ENCODE measurements at places on chromosomes 16 and 17.

GRCh38 chr17:2253362-2253761 lies 50.2 kb downstream of the SMG6 start:
- DNase-seq, result no peak

- no peak for DNase-seq
Observed at GRCh38 chr17:77507111-77507885, 366.5 kb downstream of the SEC14L1 start.

DNA sequence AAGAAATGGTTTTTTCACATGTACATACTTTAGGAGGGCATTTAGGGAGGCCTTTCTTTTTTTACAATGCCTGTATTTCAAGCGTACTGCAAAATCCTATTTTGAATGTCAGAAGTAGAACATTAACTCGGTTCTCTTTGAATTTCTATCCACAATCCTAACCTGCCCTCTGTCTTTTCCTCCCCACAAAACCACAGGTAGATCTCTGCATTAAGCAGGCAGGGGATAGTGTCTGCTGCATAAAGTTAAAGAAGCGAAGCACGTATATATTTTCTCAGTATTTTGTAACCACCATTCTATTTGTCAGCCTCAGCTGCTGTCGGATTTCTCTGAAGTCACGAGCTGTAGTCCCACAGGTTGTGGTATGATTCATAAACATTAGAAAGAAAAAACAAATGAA lies 137.5 kb downstream of the SHISA6 start:
- no peak for DNase-seq

DNA sequence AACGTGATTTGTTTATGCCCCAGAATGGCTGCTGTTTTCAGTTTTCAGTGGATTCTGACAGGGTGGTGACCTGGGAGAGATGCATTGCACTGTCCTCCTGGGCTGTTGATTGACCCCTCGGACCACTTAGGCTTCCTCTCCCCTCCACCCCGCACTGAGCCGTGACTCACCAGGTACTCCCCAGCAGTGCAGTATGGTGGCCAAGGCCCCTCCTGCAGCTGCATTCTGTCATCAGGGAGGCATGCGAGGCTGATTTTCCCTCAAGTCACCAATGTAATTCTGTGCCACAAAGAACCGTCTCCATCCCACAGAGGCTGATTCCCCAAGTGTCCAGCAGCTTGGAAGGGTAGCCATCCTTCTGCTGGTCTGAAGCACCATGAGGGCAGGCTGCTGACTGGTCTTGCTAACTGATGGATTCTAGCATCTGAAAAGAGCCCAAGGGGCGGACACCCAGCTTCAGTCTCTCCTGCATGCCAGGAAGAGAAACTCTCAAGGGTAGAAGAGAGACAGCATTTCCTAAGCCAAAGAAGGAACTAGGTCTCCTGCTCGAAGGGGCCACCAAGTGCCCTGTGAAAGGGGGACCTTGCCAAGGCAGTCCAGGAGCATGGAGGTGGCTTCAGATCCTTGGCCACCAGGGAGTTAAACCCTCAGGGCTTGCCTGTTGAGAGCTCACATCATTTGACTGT lies 148.1 kb downstream of the SOCS1 start:
- no peak for DNase-seq

DNA sequence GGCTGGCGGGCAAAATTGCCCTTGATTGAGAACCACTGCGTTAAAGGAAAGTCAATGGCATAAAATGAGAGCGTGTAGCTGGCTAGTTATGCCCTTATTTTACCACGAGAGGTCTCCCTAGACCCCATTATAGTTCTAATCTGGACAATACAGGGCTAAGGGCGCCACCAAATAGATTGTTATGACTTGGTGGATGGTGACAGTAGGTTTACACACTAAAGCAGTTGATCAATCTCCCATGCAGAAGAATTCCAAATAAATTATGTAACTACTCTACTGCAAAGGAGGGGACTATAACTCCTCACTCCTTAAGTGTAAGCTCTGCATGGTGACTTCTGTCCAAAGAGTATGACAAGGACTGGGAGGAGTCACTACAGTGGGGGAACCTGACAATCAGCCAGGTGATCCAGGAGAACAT lies 20.4 kb upstream of the YPEL2 start:
- DNase-seq, result peak; percentile 10

- DNase-seq, result no peak
Observed at GRCh38 chr16:1147027-1147426, 5.9 kb upstream of the CACNA1H start.

- DNase-seq, result no peak
Observed at GRCh38 chr17:30196504-30196903, 39.0 kb downstream of the SLC6A4 start.

- DNase-seq, result no peak
Observed at GRCh38 chr16:4507588-4508345, 30.8 kb downstream of the CDIP1 start.

- DNase-seq, result peak; percentile 11
Observed at GRCh38 chr16:4682616-4683254, 10.6 kb upstream of the NUDT16L1 start.

DNA sequence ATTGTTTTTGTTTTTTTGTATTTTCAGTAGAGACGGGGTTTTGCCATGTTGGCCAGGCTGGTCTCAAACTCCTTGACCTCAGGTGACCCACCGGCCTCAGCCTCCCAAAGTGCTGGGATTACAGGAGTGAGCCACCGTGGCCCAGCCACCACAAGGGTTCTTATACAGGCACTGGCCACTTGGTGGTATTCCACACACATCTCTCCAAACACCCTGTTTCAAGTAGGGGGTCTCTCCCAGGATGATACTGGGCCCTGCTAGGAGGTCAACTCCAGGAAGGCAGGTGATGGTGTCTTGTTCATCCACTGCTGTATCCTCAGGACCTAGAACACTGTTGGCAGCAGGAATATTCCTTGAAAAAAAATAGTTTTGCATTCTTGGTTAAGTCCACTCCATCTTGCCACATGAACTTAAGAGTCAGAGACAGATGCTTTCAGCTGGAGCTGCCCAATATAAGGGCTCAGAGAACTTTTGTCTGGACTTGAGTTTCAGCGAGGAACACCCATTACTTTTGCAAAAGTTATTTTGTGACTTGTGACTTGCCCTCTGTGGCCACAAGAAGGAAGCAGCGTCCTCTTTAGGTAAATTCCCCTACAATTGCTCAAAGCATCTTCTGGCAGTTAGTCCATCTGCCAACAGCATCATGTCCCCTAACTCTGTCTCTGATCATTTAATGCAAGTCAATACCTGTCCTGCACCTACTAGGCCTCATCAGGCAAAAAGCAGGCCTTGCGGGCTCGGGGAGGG lies 7.4 kb upstream of the EEF2K start:
- DNase-seq, result no peak

DNA sequence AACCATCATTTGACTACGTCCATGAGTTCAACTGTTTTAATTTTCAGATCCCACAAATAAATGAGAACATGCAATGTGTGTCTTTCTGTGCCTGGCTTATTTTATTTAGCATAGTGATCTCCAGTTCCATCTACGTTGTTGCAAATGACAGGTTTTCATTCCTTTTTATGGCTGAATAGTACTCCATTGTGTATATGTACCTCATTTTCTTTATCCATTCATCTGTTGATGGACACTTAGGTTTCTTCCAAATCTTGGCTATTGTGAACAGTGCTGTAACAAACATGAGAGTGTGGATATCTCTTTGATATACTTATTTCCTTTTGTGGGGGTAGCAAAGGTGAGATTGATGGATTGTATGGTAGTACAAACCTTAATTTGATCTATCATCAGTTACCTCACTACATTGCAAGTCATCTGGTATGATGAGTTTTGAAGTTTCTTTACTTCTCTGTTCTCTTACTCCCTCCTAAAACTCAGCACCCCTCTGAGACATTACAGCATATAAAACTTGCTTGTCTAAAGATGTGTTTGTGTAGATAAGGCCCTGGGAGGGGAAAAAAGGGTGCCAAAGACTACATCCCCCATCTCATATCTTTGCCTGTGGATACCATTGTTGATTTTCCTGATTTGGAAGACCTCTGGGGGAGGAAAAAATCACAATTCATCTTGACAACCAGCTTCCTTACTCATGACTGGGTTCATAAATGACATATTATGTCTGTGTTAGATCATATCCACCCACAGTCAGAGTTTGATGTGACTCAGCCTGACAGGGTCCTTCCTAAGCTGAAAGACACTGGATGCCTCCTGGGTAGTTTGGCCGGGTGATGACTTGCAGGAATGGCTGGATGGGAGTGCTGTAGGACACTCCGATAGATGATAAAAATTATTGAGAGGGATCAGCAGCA lies 47.6 kb downstream of the ABCA9 start:
- no peak for DNase-seq

- DNase-seq, result peak; percentile 8
Observed at GRCh38 chr16:48384520-48385252, 527 bp downstream of the SIAH1 start.

DNA sequence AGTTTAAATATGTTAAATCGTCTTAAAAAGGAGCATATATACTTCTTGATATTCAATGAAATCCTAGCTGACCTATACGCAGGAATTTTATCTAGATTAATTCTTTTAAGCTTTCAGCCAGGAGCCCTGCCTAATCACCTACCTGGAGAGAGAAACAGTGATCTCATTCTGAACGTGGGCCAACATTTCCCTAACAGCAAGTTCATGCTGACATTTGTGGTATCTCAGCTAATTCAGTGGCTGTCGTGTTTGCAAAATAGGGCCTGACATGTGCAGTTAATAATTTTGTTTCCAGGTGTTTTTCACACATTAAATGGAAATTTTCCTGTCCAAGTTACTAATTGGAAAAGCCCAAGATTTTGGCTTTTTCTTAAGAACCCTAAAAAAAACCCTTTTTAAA lies 17.4 kb downstream of the KRT24 start:
- no peak for DNase-seq

- DNase-seq, result no peak
Observed at GRCh38 chr17:43051969-43052368, 26.9 kb downstream of the RND2 start.

- DNase-seq, result no peak
Observed at GRCh38 chr17:71107136-71107535, 937.8 kb downstream of the KCNJ2 start.

DNA sequence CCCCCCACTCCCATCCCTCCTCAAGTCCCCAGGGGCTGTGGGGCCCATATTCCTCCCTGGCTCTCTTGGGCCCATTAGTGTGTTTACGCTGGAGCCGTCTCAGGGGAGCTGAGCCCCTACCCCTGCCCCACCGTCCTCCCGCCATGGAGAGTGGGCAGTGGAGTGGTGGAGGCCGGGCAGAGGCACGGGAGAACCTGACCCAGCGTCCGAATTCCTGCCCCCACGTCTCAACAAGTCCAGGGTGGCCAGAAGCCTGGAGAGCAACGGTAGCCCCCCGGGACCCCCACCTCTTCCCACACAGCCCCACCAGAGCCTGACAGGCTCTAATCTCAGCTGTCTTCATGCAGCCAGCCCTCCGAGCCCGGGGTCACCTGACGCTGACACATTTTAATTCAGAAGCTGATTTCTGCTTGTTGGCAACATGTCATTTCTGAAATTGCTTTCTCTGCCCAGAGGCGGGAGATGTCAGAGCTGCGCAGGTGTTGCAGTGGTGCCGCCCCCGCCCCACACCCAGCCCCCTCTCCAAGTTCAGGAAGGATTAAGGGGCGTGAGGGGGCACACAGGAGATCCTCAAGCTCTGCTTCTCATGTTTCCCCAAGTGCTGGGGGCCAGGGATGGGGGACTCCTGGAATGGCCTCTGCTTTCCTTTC lies 32.6 kb downstream of the WNT9B start:
- no peak for DNase-seq

DNA sequence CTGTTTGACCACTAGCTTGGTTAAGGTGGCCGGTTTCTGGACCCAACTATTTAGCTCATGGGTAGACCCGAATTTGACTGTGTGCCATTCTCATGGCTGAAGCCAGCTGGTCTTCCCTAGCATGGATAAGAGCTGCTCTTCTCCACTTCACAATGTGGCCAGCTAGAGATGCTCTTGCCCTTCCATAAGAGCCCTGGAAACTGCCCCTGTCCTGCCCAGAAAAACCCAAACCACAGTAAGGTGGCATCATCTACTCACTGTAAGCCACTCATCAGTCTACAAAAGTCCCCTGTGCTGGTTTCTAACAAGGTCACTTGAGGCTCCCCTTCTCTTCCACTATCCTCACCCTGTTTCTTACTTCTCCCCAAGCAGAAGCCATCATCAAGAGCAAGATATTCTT lies 165.1 kb downstream of the HS3ST2 start:
- no peak for DNase-seq

- no peak for DNase-seq
Observed at GRCh38 chr16:935684-936083, 35.1 kb downstream of the LMF1 start.

GRCh38 chr16:78574571-78574970 lies 475.1 kb downstream of the WWOX start:
- no peak for DNase-seq

DNA sequence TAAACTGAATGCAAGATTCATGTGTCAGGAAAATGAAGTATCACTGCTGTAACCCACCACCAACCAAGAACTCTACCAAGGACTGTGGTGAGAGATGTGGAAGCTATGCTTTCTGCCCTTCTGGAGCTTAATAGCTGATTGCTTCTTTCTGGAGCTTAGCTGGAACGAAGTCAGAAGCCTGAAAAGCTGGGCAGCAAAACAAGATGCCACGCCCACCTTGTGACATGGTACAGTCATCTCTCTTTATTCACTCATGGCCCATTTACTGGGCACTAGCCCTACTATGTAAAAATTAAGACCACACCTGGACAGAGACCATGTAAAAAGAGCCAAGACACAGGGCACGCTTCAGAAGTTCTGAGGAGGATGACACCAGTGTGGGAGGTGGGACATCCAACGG lies 48.1 kb downstream of the TEX2 start:
- no peak for DNase-seq

DNA sequence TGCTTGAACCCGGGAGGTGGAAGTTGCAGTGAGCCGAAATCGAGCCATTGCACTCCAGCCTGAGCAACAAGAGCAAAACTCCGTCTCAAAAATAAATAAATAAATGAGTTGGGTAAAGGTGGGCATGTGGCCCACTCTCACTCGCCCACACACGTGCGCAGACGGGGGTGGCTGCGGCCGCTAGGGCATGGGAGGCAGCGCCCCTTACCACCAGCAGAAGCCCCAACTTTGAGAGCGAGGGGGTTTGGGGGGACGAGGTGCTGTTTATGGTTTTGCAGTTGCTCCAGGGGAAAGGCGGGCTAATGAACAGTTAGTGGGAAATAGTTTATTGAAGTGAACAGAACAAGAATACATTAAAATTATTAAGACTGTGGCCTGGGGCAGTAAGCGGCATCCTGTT lies 14.9 kb upstream of the RBFOX3 start:
- no peak for DNase-seq

- no peak for DNase-seq
Observed at GRCh38 chr17:31349454-31349853, 28.0 kb upstream of the EVI2A start.

Measured in effector CD8-positive, alpha-beta T cell (primary cell).